Omental fat pad (tissue), 4 donors: ENCODE measurements at places on chromosomes 2 and 18. TPM values are rescaled to one million over a fixed set of nuclear protein-coding genes. Genes with fewer than 3 reads are reported as not detected.

DNA sequence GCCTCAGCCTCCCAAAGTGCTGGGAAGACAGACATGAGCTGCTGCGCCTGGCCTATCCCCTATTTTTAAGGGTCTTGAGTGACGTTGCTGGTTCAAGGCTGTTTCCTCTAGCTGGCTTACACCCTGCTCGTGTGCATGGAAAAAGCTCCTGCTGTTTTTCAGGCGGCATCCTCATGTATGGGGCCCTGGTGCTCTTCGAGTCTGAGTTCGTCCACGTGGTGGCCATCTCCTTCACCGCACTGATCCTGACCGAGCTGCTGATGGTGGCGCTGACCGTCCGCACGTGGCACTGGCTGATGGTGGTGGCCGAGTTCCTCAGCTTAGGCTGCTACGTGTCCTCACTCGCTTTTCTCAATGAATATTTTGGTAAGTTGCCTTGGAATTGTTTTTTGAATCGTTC, 22.0 kb upstream of the NFATC1 start:
- no peak for DNase-seq

- no peak for DNase-seq
Measured at GRCh38 chr2:73092146-73092783, 20.5 kb downstream of the RAB11FIP5 start.

The MOCOS gene
- total RNA-seq: 4.3 TPM

DNA sequence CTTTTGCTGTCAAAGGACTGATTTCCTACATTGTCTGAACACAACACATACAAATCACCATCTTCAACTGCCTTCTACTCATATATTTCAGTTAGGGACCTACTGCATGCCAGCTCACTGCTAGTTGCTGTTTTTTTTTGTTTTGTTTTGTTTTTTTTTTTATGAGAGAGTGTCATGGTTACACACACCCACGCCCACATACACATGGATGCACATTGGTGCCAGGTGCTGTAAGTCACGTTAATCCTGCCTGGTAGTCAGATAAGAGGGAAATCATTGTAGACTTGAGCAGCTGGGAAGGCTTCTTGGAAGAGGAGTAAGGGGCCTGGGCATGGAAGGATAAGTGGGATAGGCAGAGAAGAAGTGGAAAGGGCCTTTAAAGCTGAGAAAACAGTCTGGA, 209.9 kb downstream of the TDRD15 start:
- DNase-seq: no peak

DNA sequence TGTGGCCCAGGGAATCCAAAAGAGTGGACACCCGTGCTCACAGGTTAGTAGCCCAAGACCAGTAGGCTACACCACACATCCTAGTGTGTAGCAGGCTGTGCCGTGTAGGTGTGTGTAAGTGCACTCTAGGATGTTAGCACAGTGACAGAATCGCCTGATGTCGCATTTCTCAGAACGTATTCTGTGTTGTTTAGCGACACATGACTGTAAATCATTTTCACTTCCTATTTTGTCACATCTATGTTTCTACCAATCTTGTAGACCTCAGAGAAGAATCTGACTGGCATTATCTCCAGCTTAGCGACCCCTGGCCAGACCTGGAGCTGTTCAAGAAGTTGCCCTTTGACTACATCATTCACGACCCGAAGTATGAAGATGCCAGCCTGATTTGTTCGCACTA, 45.1 kb downstream of the NTSR2 start:
- DNase-seq: no peak

GRCh38 chr2:168662651-168663208, 139.7 kb upstream of the NOSTRIN start:
- DNase-seq: no peak

The ZNF396 gene
- total RNA-seq: 2.2 TPM

DNA sequence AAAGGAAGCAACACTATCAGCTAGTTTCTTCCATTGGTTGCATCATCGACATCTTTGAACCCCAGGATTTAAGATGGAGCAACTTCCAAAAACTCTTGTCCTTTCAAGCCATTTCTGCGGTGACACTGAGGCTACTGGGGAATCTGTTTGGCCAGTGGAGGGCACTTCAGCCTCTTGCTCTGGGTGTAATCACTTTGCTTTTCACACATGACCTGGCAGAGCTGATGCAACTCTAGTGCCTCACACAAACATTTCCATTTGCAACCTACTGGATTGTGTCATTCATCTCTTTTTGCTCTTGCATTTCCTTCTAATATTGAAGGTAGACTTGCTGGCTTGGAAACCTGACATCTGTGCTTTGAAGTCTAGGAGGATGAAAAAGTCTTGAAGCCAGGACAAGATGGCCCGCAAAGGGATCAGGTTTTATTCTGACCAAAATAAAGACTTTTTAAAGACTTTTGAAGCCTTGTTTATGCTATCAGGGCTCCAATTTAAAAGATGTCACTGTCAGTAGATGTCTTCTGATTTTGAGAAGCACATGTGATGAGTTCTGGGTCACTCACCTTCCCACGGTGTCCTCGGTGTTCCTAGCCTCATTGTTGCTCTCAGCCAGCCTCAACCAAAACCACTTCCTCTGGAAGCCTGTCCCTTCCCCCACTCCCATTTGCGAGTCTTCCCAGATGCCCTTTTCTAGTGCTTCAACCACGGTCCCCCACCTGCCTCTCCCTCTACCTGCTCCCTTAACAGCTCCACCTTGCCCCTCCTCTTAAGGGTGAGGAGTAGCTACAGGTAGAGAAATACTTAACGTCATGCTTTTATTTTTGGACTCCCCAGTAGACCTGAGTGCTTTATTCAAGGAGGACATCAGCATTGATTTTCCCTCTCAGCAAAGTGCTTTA, 69.7 kb upstream of the KCNE4 start:
- DNase-seq: no peak

DNA sequence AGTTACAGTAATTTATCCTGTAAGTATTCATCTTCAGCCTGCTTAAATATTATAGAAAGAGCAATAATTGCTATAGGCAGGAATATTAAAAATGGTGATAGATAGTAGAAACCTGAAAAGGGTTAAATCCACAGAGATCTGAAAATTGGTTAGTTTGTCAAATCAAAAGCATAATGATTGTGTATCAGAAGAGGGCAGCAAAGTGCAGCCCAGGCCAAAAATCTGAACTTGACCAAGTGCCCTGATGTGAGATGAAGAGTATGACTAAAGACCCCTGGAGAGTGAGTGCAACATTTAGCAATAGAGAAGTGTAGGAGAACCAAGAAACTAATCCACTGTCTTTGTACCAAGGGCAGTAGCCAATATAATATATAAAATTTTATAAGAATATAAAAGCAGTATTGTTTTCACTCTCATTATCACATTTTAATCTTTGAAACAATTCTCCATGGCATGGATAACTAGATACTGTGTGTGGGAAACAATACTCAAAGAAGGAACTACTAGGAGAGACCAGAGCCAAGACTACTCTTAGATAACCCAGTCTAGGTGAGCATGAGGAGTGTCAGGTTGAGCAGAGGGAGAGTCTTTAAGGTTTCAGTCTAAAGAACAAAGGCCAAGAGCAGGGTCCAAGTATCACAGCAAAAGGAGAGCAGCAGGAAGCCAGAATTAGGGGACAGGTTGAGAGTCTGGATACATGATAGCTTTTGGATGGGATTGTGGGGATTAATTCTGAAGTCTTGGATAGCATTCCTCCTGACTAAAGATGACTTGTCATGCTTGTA, 148.7 kb downstream of the CALCRL start:
- no peak for DNase-seq

The C2orf81 gene
- total RNA-seq: 1.2 TPM

- DNase-seq: no peak
Measured at GRCh38 chr2:102891296-102891695, 129.5 kb downstream of the TMEM182 start.

GRCh38 chr2:133705287-133705686, 137.0 kb upstream of the NCKAP5 start:
- DNase-seq: no peak

DNA sequence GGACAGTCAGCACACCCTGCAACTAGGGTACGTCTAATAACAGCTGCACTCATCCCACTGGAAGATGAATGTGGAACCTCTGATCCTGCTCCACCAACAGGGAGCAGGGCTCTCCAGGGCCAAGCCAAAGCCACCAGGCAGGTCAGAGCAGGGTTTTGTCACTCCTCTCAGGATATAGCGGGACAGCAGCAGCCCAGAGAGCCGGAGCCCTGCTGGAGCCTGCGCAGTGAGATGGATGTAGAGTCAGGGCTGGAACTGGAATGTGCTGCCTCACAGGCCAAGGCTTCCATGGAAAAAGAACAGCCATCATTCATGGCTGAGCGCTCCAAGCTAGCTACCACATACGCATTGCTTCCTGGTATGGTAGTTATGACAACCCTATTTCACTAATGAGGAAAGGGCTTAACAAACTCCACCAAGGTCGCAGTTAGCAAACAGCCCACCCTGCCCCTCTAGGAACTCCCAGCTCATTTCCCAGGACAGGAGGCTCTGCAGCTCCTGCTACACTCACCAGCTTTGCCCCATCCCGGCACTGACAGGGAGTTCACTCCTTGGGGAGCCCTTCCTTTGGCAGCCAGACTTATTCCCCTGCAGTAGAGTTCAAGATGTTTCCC, 85.2 kb downstream of the HS1BP3 start:
- DNase-seq: no peak

- no peak for DNase-seq
Measured at GRCh38 chr2:157940024-157940423, 63.9 kb upstream of the ACVR1 start.

GRCh38 chr2:37623971-37624900, 47.2 kb downstream of the CDC42EP3 start:
- DNase-seq: no peak

- DNase-seq: no peak
Measured at GRCh38 chr2:121375621-121376159, 90.7 kb upstream of the TFCP2L1 start.

- no peak for DNase-seq
Measured at GRCh38 chr2:219886615-219887014, 259.2 kb downstream of the SLC4A3 start.

The CCDC121 gene
- 2.8 TPM for total RNA-seq

The ELOA2 gene
- total RNA-seq: not detected

The ALK gene
- total RNA-seq: 0.12 TPM

The DIPK1C gene
- total RNA-seq: not detected

GRCh38 chr2:10162586-10163497, 40.3 kb downstream of the RRM2 start:
- no peak for DNase-seq
